ENCODE measurements at places on chromosomes 4 and X.

DNA sequence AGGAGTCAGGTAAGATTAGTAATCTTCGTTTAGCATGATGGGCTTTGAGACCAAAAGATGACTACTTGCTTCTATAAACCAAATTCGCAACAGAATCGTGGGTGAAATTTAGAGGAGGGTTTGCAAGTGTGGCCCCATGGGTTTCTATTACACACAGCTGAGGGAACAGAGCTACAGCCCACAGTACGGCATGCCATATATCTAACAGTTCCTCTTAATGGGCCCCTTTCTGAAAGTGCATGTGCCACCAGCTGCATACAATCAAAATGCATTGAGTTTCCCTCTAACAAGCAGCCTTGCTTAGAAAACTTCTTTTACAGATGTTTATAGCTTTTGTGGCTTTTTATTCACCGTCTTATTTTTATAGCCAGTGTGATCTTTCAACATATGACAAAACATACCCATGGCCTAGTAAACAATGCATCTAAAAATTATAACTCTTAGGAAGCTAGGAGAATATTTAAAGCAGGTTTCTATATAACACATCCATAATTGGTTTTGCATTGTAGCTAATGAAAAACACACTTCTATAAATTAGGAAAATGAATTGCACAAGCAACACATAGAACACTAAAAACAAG, 202.1 kb downstream of the PRDM5 start:
- DNase-seq = no peak

- DNase-seq = no peak
Observed at GRCh38 chrX:49058794-49059193, at the start of gene CCDC120. TSS of gene CCDC120 (plus strand) at chrX:49058999. CDS start at chrX:49062042, 3,043 bp downstream.

GRCh38 chr4:25862411-25863346, at the start of gene SEL1L3:
TSS of gene SEL1L3 (minus strand) at chr4:25862988. CDS start at chr4:25862836, 152 bp downstream.
- DNase-seq = peak; percentile 33

DNA sequence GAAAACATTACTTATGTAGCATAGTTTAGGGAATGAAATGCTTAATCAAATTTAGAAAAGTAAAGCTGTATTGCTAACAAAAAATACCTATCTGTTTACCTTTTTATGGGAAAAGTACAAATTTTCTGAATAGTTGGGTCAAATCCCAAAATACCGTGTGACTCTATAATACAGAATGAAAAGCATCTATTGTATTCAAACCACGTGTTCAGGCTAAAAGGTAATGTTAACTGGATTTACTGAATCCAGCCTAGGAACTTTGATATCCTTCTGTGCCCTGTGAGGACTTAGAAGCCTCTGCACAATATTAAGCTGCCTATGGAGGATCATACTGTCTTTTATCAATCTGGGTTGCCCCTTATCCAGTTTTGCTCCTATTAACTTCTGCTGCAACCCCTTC, 36.3 kb upstream of the AGA start:
- DNase-seq = no peak

- DNase-seq = no peak
Observed at GRCh38 chrX:9443327-9443726, 21.5 kb upstream of the TBL1X start.

DNA sequence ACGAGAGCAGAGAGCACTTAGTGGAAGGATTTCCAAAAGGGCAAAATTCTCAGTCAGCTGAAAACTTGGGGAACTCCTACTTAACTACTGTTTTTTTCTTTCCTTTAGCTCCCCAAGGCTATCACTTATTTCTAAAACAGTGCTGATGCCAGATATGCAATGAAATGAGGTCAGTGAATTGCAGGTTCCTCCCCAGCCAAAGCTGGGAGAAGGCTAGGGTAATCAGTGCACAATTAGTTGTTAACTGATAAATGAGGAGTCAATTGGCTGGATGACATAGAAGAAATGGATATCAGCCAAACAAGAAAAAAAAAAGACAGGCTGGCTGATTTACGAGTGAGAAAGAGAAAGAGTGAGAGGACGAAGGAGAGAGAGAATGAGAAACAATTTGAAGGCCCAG, 195.6 kb downstream of the GPC3 start:
- no peak for DNase-seq

- no peak for DNase-seq
Observed at GRCh38 chr4:145014365-145014764, 83.6 kb downstream of the ANAPC10 start.

- DNase-seq = no peak
Observed at GRCh38 chr4:109547394-109547793, 12.7 kb upstream of the MCUB start.

DNA sequence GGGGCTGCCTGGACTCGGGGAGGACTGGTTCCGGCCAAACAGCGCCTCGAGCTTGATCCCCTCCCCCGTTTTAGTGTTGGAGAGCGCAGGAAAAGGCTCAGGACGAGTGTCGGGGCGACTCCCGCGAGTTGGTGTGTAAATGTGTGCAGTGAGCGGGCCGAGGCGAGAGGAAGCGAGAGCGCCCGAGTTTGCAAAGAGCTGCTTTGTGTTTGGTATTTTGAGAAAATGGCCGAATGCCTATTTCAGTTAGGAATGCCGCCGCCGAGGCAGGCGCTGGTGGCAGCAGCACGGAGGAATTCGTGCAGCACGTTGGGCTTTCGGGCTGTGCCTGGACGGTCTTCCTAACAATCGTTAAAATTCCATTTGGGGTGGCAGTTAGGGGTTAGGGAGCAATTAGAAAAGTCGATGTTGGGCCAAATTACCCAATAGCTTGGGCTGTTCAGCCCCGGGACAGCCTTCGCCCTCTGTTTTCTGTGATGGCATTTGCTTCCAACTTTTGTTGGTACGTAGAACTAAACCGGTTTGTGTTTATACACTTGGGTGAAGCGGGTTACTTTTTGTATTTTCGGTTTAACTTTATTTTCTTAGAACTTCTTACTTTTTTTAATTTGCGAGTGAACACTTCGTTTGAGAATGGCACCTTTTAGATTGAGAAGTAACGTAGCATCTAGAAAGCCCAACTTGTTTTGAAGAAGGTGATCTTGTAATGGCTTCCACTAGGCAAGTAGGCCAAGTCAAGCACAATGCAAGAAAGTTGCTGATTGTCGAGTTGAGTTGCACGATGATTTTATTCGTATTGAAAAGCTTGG, 1.6 kb downstream of the REST start:
- DNase-seq = no peak

DNA sequence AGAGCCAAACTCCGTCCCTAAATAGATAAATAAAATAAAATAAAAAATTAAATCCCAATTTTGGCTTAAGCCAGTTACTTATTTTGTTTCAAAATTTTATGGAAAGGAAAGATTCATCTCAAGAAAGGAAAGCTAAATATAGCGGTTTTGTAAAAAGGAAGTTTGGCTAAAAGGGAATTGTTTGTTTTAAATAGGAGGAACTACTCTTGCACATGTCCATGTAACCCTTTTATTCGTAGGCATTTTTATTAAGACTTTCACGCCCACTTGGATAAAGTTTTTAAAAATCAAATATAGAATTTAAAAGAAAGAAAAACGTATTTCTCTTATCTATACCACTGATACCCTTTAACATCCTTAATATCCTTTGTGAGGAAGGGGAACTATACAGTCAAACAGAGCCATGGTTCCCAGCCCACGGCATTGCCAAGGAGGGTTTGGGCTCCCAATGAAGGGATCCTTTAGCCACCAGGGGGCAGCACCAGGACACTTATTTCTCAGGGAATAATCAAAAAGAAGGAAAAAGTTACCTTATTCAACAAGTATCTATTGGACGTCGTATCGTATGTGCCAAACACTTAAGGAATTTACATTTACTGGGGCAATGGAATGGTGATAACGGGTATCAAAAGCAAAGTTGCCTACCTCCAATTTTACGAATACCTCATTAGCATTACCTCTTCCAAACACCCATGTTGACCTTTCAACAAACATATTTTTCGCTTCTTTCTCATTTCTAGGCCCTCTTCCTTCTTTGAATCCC, 27.7 kb downstream of the CDKN2AIP start:
- peak; percentile 62 for DNase-seq

DNA sequence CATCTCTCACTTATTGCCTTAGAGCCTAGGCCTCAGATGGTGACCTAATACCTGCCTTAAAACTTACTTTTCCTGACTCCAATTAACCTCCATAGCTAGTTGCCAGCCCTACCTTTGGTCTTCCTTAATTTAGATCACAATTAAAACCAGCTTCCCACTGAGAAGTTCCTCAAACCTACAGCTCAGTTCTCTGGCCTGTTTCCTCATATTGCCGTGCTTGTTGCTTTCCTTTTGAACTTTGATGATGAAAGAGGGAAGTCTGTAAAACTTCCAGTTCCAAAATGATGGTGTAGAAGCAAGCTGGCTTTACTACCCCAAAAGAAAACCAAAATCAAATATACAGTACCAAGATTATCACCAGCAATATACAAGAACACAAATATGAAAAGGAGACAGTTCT, 28.9 kb upstream of the CAMK2D start:
- no peak for DNase-seq

- DNase-seq = no peak
Observed at GRCh38 chr4:158827543-158827981, 58.7 kb downstream of the FNIP2 start.

DNA sequence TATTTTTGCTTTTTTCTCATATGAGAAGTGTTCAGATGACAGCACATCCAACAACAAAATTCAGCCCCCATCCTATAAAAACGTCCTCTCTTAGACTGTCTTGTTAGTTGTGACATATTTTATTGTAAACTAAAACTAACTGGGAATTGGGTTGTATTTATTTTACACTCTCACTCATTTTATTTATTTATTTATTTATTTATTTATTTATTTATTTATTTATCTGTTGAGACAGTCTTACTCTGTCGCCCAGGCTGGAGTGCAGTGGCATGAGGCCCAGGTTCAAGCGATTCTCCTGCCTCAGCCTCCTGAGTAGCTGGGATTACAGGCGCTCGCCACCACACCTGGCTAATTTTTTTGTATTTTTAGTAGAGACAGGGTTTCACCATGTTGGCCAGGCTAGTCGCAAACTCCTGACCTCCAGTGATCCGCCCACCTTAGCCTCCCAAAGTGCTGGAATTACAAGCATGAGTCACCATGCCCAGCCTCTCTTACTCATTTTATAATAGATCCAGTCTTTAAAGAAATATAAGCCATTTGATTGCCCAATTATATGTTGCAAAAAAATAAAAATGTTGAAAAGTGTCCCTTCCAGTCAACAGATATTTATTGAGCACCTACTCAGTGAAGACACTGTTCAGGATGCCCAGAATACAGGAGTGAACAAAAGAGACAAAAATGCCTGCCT, 44.6 kb downstream of the PALLD start:
- no peak for DNase-seq

GRCh38 chrX:8987672-8988250, 46.2 kb downstream of the FAM9B start:
- DNase-seq = no peak

DNA sequence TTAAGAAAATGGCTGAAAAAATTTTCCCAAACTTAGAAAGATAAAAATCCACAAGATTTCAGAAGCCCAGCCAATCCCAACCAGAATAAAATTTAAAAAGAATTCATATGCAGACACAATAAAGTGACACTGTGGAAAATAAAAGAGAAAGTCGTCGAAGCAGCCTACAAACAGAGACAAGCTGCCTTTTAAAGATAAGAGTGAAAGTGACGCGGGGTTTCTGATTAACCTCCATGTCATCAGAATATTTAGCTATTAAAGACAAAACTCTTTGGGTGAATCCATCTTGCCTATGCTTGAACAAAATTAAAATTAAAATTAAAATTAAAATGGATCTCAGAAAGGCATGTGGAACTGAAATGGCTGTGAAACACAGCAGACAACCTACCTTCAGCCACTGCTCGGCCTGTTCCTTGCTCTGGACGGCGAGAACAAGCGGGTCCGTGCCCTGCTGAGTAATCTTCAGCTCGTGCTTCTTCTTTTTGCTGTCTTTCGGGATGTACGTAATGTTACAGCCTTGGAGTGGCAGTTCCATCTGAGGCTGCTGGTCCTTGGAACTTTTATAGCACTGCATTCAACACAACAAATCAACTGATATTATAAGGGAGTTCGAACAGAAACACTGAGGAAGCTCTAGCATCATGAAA, 101.4 kb downstream of the AFAP1 start:
- no peak for DNase-seq

DNA sequence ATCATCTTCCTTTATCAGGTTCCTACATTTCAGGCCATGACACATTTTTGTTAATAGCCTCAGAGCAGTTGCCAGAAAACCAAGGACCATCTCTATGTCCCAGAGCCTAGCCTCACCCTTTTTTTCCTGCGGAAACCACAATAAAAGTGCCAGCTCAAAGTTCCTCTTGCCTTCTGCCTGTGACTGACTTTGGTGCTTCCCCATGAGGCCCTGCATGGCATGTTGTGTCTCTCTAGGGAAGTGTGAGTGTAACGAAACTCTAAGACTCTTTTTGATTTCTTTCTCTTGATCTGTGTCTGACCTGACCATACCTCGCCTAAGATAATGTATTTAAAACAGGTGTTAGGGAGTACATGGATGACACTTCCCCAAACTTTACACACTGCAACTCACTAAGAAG, 642.3 kb upstream of the BOD1L1 start:
- DNase-seq = no peak

DNA sequence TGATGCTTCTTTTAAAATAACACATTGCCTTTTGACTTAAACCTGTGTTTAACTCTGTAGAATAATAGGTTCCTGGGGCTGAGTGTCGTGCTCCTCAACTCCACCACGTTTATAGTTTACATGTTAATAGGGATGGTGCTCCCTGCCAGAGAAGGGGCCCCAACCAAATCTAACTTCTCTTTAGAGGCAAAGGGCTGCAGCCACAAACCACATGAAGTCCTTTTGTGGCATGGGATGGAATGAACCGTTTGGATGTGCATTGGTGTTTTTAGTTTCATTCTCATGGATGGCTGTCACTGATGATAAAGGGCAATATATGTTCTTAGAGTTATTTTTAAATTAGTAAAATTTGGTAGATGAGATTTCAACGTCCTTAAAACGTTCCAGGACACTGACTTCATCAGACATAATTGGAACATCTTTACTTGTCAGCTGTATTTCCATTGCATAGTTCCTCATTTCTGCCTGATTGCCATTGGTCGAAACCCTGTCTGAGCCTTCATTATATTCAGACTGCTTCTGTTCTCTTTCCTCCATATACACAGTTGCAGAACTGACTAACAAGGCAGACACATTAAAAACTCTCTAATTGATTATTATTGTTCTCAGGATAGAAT, 60.4 kb upstream of the HPF1 start:
- DNase-seq = no peak

DNA sequence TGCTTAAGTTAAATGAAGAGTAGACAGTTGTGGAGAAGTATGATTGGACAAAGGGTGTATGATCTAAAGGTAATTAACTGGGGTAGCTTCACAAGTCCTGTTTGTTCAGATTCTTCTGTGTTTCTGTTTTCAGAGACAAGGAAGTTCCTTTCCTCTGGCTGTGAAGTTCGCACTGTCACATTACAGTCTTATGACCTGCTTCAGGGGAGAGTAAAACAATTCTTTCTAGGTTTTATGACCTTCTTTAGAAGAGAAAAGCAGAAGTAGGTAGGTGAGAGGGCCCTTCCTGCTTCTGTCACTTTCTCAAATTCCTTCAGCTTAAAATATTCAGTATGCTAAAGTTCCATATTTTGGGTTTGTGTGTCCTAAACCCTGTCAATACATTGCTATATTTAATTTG, 211.9 kb downstream of the SOX3 start:
- DNase-seq = no peak
